ENCODE measurements at places on chromosomes 2 and 18.

- peak; percentile 79 for DNase-seq
These were observed 705 bp downstream of the YES1 start for GRCh38 chr18:811182-811891.

DNA sequence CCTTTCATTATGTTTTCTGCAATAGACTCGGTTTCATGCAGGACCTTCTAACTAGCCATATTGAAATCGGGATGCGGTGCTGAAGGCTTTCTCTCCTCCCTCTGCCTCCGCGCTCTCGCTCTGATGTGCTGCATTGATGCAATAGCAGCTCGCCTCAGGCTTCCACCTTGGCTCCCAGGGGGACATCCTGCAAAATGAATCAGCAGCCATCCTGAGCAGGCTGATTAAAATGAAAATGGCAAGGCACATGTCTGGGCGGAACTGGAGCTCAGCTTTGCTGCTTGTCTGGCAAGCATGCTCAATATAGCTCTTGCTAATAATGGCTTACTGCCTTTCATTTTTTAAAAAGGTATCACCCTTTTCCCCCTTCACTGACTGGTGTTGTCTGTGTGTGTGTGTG, 806 bp upstream of the MYT1L start:
- DNase-seq: peak; percentile 79

DNA sequence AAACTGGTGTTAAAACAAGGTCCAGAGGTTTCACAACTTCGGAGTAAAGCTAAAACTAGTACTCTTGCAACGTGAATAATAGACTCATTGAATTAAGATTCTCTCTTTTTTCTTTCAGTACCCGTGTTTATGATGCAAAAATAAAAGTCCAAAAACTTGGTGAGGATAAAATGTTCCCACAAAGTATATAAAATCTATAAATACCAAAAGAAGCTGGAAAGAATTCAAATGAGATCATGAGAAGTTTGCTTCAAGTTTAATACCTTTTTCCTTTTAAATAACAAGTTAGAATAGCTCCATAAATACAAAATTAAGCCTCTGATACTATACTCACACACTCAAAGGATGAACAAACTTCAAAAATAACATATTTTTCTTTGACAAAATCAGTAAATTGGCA, 34.0 kb downstream of the METTL4 start:
- no peak for DNase-seq

- no peak for DNase-seq
These were observed 35.6 kb downstream of the SGPP2 start for GRCh38 chr2:222459983-222460382.

DNA sequence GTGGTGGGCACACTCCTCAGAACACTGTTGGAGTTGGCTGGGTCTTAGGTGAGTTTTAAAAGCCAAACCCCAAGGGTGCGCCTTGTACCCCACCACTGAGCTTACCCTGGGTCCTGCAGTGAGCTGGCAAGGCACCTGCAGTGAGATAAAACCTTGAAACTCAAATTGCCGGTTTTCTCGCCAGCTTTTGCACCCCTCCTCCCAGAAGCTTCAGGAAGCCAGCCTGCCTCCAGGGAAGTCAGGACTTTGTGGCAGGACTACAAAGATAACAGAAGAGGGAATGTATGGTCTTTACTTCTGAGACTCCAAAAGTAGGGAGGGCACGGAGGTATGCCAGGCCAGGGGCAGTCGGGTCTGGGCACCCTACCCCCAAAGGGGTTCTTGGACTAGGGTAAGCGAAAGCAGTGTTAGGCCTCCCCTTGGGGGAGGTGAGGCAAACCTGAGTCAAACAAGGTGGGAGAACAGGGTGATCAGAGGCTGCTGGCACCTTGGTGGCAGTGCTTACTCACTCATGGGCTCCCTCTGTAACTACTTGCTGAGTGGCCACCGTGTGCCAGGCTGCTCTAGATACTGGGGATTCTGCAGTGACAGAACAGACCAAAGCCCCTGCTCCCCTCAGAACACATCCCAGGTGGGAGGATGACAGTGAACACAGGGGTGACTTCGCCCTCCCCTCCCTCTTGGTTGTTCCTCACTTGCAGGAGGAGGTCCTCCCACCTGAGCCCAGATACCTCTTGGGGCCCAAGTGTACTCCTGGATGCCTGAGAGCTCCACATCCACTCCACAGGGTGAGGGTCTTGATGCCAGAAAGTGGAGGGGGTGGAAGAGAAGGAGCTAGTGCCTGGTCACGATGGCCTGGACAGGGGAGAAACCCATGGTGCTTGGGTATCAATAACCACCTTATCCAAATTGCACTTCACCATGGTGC, 69.3 kb upstream of the RGPD5 start:
- no peak for DNase-seq

All from retina (tissue), 1 donor.